ENCODE measurements at places on chromosomes 6 and 20.
A peak's percentile ranks its signal among the peaks of the same experiment; 100 is the strongest.

DNA sequence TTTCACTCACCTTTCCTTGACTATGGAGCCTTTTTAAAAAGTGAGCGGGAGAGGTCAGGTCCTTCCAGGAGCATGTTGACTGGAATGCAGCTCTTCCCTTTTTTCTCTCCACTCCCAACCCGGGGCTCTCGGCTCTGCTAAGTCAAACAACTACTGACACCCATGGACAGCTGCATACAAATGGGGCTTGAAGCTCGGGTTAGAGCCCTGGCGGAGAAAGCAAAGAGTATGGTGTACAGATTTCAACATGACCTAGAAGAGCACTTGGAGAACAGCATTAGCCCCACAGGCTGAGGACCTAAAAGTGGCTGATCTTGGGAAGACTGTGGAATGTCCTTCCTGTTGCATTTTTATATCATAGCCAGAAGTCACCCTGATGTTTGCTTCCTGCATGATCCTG is 162.0 kb upstream of the STMND1 start:
- no peak for DNase-seq

- no peak for DNase-seq
Observed at GRCh38 chr6:84511929-84512328, 252.5 kb downstream of the TBX18 start.

- DNase-seq, result no peak
Observed at GRCh38 chr6:134662077-134662700, 287.7 kb downstream of the ALDH8A1 start.

GRCh38 chr6:10723567-10723881 is 654 bp downstream of the TMEM14C start:
- DNase-seq, result no peak

- DNase-seq, result peak; percentile 45
Observed at GRCh38 chr6:7108964-7109836, 1.4 kb downstream of the RREB1 start.

DNA sequence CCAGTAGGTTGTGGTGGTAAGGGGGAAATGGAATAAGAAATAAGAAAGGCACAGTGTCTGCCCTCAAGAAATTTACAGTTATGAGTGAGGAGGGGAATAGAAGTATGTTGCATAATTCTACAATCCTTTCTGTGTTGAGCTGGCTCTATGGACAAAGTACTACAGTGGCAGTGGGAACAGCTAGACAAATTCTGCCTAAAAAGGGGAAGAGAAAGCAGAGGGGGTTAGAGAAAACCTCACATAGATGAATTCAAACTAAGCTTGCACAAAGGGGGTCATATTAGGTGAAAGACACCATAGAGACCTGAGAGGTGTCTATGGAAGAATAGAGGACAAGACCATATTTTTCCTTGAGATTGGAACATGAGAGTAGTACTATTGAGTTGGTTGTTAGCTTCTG is 146.9 kb upstream of the VGLL2 start:
- DNase-seq, result no peak

GRCh38 chr6:72977114-72977513 is 248.2 kb downstream of the KHDC1L start:
- DNase-seq, result no peak

DNA sequence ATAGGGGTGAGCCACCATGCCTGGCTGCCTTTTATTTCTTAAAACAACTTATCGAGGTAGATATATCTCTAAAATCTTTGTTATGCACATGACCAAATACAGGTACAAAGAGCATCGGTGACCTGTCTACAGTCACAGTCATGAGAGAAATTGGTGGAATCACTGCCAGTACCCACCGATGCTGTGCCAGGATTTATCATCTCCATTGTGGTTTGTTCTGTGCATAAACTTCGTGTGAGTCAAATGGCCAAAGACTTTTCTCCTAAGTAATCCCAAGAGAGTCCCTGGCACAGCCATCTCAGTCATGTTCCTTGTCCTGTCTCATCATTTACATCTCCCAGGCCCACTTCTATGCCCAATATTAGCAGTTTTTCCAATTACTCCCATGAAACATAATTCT is 9.0 kb downstream of the GSTA3 start:
- no peak for DNase-seq

DNA sequence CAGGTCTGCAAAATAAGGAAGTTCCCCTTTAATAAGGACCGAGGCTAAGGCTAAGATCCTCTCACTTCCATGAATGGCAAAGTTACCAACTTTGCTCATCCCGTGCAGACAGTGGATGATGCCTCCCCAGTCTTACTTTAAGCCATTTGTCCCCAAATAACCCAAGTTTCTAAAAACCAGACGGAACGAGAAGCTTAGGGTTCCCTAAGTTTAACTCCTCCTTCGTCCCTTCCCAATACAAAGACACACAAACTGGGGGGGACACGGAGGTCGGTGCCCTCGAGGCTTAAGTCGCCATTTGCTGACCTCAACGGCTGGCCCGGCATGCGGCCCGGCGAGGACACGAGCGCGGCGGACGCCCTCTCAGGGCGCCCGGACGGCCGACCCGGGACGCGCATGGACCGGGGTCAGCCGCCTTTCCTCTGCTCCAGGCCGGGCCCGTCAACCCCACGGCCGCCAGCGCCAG is 527 bp downstream of the FBXO30 start:
- no peak for DNase-seq

- peak; percentile 54 for DNase-seq
Observed at GRCh38 chr6:33416386-33417127, 1.4 kb downstream of the CUTA start.

DNA sequence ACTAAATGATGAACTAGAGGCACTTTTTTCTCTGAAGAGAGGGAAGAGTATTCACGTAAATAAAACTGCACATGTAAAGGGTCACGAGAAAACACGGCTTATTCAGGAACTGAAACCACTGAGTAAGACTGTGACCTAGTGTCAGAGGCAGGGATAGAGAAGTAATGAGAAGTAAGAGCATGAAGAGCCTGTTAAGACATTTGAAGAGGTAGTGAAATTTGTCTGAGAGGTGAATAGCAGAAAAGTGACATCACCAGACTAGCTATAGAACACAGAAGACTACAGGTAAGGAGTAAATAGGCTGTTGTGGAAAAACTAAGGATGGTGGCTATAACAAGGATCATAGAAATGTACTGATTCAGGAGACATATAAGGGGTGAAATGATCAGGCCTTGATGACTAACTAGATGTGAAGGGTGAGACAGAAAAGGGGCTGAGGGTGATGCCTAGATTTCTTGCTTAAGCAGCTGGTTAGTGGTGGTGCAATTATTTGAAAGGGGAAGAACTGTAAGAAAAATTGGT is 76.8 kb downstream of the REV3L start:
- no peak for DNase-seq

GRCh38 chr20:48126227-48126740 is 341.0 kb upstream of the SULF2 start:
- DNase-seq, result no peak

- DNase-seq, result no peak
Observed at GRCh38 chr6:5045416-5045815, 39.7 kb upstream of the PPP1R3G start.

DNA sequence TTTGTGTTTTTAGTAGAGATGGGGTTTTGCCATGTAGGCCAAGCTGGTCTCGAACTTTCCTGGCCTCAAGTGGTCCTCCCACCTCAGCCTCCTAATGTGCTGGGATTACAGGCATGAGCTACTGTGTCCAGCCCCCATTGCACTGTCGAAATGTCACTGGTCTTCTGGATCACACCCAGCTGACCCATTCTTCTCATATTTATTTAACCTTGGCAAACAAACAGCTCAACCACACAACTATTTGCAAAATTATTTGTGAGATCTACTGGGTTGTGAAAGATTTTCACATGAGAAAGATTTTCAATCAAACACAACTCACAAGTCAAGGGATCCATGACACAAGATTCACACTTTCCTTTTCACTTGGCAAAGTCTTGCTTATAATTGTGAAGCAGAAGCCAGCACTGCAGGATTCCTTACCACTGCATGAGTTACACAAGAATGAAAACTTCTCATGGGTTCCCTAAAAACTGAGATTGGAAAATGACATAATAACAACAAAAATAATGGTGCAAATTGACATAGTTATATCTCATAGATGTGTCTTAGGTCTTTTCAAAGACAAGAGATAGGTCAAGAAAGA is 2.0 kb upstream of the CST9L start:
- no peak for DNase-seq

GRCh38 chr6:31407699-31408098 is 4.3 kb downstream of the MICA start:
- no peak for DNase-seq

- peak; percentile 56 for DNase-seq
Observed at GRCh38 chr6:26284537-26285142, 80.4 kb upstream of the BTN3A2 start.

DNA sequence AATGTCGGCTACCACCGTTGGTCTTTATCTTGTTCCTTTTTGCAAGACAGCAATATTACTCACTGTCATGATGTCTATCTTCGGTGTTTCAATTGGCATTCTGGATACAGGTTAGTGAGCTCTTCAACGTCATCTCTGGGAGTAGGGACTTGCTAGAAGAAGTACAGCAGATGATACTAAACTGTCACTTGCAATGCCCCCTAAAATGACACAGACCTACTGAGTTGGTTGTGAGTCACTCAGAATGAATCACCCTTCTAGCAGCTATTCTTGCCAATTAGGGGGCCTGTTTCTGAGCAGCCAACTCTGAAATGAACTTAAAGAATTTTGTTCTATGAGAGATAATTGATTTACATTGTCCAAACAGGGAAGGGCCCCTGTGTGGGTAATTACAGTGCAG is 176.5 kb downstream of the SLC16A10 start:
- peak; percentile 19 for DNase-seq

- peak; percentile 98 for DNase-seq
Observed at GRCh38 chr6:44246663-44247337, at the start of gene HSP90AB1. Gene HSP90AB1 (plus strand): TSS chr6:44247101. CDS start chr6:44248630, 1,529 bp downstream.

GRCh38 chr6:86203044-86203443 is 560.4 kb upstream of the SYNCRIP start:
- no peak for DNase-seq

DNA sequence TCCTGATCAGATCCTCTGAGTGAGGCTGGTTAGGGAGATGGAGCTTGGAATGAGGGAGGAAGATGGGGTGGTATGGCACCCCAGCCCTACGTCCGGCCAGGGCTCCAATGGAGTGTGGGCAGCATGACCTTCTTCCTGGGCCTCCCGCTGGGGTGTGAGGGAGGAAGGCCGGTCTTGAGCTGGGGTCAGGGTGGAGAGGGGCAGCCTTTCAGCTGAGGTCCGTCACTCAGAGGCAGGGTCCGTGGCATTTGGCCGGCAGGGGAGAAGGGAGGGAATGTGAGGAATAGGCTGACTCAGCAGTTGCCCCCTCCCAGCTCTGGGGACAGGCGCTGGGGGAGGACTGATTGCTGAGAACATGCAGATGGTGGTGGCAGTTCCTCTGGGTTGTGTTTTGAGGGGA is 25.5 kb upstream of the VEGFA start:
- no peak for DNase-seq
